ENCODE measurements at places on chromosomes 11 and 22.

DNA sequence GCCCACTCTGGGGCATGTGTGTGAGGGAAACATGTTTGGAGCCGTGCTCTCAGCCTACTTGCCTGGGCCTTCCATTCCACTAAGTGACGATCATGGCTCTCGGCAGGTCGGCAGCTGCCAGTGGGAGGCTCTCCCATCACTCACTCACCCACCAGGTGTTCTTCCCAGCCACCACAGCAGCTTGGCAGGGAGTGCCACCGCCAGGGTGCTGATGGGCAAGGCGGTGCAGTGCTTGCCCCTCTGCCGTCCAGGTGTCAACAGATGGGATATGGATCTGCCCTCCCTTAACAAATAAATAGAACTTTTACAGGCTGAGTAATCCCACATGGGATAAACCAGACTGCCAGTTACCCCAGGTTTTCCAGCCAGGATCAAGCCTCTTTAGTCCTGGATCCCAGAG lies 205.5 kb upstream of the TMEM45B start:
- no peak for DNase-seq

- DNase-seq: no peak
These were observed 58.1 kb downstream of the MAML2 start for GRCh38 chr11:96284917-96285316.

GRCh38 chr22:36206255-36206654 lies 4.6 kb upstream of the APOL4 start:
- no peak for DNase-seq

DNA sequence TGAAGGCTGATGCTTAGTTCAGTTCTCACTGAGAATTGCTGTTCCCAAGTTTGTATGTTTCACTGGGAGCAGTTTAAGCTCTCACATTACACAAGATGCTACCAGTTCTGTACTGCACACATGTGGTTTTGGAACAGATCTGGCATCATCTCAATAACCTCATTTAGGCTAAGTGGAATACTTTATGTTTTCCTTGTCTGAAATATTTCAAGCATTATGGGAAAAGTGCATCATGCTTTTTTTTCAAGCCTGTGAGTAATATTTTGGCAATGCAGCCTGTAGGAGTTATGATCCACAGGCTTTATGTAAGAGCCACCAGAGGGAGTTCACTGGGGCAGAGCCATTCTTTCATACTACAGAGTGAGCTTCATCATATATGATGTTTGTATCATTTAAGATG lies 141.5 kb downstream of the OR4C45 start:
- no peak for DNase-seq

DNA sequence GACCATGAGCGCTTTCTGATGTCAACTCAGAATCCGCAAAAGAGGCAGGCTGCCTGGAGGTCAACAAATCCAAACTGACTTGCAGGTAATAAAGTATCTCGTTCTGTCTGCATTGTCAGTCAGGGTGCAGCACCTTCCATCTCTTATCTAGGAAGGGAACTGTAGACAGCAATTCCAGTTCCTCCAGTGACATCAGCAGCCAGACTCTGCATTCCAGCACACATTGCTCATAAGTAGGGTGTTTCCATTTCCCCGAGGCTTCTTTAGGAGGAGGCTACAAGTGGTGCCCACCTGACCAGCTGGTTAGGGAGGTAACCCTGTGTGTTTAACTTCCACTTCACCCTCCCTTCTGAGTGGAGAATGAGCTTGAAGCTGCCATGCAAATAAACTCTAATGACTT lies 53.3 kb downstream of the NTM start:
- DNase-seq: no peak

- no peak for DNase-seq
These were observed 147.5 kb downstream of the ST3GAL4 start for GRCh38 chr11:126502982-126503381.

DNA sequence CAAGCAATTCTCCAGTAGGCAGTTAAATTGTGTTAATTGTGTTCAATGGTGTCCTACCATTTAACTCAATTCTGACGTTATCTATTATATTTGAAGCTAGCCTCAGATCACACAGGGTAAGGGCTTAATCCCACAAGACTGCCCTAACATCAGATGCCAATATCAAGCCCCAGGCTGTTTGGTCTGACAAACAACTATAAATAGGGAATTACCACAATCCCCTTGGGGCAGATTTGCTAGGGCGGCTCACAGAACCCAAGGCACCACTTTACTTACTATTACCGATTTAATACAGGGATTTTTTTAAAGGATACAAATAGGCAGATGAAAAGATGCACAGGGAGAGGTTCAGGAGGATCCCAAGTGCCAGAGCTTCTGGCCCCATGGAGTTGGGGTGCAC lies 678.4 kb downstream of the OPCML start:
- no peak for DNase-seq

- DNase-seq: no peak
These were observed 559.1 kb downstream of the FAM181B start for GRCh38 chr11:82174610-82175009.

DNA sequence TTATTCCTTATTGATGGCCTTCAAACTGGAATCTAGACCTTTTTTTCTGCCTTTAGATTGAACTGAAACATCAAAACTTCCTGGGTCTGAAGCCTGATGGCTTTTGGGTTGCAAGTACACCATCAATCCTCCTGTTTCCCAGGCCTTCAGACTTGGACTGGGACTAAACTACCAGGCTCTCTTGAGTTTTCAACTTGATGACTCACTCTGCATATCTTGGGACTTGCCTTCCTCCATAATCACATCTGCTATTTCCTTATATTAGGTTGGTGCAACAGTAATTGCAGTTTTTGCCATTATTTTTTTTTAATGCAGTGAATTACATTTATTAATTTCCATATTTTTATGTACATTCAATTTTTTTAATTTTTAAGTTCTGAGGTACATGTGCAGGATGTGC lies 7.0 kb downstream of the OR51B5 start:
- no peak for DNase-seq

- peak; percentile 78 for DNase-seq
These were observed 57.4 kb downstream of the JAM3 start for GRCh38 chr11:134126217-134126822.

DNA sequence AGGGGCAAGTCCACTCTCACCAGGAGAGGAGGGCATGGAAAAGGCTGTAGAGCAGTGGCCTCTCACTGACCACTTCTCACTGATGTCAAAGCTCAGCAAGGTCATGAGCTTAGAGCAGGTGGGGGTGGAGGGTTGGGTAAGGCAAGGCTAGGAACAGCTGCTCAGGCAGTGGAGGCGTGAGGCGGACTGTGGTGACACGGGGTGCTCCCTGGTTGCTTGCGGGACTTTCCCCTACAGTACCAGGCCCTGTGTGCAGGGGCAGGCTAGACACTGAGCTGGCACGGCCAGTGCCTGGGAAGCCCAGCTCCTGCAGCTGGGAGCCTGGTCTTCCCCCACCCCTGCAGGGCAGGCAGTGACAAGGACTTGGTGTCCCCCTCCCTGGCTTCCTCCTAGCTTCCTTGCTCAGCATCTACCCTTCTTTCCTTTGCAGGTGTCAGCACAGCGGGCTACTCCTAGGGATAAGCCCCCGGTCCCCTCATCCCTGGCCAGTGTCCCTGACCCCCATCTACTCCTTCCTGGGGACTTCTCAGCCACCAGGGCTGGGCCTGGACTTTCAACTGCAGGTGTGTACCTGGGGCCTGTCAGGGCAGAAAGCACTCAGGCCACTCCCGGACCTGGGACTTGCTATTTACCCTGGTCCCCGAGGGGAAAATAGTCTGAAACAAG lies 45.6 kb downstream of the PISD start:
- DNase-seq: no peak

DNA sequence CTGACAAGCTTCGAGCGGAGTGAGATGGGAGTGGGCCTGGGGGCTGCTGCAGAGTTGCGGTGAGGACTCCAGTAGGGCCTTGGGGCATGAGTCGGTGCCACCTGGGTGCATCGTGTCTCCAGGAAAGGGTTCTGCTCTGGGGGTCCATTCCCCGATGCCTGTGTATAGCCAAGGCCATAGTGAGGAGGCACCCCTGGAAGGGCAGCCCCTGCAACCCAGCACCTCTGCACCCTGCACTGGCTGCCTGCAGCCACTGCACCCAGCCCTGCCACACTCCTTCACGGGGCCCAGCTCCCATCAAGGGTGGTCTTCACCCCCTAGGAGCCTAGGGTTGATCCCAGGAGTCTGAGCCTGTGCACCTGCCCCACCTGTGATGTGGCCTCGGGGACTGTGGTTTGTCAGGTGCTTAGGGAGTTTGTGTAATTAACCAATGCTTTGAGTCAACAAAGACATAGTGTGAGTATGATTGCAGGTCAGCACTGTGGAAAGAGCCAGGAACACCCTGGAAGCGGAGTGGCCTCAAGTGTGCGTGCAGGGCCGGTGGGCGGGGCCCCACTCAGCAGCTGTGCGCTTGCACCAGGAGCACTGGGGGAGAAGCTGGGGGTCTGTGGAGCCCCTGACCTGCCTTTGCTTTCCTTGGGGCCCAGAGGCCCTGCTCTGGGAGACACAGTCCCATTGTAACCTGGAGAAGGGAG lies 1299.3 kb downstream of the BRD1 start:
- no peak for DNase-seq

GRCh38 chr22:46039535-46039934 lies 62.6 kb upstream of the WNT7B start:
- DNase-seq: no peak

DNA sequence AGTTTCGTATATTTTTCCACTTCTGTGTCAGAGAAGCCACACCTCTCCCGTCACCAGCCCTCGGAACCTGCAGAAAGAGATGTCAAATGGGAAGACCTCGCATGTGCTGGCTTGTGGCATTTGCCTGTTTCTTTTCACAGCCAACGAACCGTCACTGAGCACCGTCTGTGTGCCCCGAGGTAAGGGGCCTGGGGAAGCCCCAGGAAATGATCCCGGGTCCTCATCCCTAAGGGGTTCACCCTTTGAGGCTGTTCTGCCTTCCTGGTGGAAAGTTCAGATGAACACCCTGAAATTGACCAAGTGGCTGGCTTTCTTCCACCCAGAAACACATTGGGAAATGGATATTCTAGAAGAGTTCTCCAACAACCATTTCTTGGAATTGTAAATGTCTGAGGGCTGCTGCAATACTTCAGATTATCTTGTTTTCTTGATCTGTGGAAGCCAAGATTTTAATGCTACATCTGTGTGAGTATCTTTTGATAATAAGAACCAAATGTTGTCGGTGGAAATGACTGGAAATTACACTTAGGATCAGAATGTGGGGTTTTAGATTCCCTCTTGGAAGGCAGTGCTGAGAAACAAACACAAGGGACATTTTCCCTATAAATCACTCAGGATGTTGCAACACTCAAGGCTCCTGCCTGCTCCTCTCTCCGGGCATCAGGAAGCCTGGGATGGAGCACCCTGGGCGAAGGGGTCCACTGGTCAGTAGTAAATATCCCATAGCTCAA lies 37.6 kb downstream of the RIBC2 start:
- no peak for DNase-seq

- no peak for DNase-seq
These were observed 55.2 kb downstream of the NECTIN1 start for GRCh38 chr11:119673759-119674336.

Measured in occipital lobe (tissue), 3 donors.